ENCODE measurements at places on chromosomes 11 and 22.
A peak's percentile ranks its signal among the peaks of the same experiment; 100 is the strongest.

DNA sequence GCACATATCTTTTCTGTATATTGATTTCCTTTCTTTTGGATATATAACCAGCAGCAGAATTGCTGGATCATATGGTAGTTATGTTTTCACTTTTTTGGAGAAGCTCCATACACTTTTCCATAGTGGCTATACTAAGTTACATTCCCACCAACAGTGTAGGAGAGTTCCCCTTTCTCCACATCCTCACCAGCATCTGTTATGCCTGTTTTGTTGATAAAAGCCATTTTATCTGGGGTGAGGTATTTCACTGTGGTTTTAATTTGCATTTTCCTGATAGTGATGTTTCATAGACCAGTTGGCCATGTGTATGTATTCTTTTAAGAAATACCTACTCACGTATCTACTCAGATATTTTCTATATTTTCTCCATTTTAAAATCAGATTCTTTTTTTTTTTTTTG lies 419.3 kb upstream of the FAT3 start:
- DNase-seq = no peak

DNA sequence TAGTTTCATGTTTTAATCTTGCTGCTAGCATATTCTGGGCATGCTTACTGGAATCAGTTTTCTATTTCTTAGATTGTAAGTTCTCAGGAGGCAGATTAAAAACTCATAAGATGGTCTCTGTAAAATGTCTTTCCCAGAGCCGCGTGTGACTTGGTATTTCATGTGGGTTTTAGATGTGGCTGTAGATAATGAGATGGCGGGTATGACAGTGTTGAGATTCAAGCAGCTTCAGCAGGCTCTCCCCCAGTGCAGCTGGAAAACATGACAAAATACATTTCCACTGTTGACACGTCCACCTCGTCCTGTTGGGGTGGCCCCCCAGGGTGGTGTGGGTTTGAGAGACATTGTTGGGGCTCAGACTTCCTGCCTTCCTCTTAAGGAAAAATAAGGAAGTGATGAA lies 106.8 kb downstream of the KIRREL3 start:
- no peak for DNase-seq

DNA sequence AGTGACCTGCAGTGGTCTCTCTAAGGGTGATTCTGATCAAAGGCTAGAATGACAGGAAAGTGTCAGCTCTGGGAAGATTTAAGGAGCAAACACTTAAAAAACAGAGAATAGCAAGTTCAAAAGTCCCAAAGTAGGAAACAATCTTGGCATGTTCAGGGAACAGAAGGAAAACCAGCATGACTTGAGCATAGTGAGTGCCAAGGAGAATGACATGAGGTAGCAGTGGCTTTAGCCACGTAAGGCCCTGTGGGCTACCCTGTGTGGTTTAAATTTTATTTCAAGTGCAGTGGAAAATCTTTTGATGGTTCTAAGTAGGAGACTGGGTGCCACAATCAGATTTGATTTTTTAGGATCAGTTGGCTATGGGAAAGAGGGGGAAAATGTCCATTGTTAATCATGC lies 149.4 kb downstream of the WNT11 start:
- no peak for DNase-seq

- no peak for DNase-seq
Measured at GRCh38 chr22:46147061-46147460, 3.3 kb upstream of the PPARA start.

- no peak for DNase-seq
Measured at GRCh38 chr11:116808262-116809175, 14.6 kb downstream of the APOA4 start.

DNA sequence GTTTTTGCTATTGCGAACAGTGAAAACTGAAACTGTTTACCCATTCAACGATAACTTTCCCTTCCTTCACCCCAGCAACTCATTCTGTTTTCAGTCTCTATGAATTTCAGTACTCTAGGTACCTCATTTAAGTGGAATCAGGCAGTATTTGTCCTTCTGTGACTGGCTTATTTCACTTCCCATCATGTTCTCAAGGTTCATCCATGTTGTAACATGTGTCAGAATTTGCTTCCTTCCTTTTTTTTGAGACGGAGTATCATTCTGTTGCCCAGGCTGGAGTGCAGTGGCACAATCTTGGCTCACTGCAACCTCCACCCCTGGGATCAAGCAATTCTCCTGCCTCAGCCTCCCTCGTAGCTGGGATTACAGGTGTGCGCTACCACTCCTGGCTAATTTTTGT lies 23.7 kb downstream of the HTR3B start:
- DNase-seq = no peak

GRCh38 chr11:46264976-46265375 lies 12.5 kb upstream of the CREB3L1 start:
- DNase-seq = no peak

- DNase-seq = peak; percentile 47
Measured at GRCh38 chr22:27133019-27133431, 475.6 kb downstream of the MIAT start.

GRCh38 chr22:44311104-44311854 lies 1.5 kb downstream of the SHISAL1 start:
- DNase-seq = no peak

DNA sequence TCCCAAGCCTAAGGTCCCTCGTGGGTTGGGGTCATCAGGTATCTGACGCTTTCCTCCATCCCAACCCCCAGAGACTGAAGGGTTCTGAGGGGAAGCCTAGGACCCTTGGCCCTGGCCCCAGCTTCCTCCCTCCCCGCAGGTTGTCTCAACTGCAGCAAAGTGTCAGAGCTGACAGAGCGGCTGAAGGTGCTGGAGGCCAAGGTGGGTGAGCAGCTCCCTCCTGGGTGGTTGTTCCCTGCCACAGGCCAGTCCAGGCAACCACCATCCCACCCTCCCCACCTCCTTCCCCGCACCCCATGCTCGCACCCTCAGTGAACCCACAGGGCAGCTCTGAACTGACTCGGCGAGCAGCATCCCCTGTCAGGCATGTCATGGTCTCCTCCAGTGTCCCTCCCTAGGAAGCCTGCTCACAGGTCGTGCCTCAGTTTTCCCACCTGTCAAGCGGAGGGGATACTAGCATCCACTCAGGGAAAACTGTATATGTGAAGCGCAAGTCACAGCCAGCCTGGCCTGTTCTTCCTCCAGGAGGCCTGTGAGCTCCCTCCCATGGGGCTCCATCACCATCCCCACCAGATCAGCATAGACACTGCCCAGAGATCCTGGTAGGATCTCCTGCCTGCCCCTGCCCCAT lies 20.8 kb downstream of the EMID1 start:
- DNase-seq = no peak

- DNase-seq = peak; percentile 54
Measured at GRCh38 chr22:43185860-43186261, 1.1 kb downstream of the TTLL12 start.

GRCh38 chr11:79414041-79414440 lies 26.8 kb downstream of the TENM4 start:
- DNase-seq = no peak

DNA sequence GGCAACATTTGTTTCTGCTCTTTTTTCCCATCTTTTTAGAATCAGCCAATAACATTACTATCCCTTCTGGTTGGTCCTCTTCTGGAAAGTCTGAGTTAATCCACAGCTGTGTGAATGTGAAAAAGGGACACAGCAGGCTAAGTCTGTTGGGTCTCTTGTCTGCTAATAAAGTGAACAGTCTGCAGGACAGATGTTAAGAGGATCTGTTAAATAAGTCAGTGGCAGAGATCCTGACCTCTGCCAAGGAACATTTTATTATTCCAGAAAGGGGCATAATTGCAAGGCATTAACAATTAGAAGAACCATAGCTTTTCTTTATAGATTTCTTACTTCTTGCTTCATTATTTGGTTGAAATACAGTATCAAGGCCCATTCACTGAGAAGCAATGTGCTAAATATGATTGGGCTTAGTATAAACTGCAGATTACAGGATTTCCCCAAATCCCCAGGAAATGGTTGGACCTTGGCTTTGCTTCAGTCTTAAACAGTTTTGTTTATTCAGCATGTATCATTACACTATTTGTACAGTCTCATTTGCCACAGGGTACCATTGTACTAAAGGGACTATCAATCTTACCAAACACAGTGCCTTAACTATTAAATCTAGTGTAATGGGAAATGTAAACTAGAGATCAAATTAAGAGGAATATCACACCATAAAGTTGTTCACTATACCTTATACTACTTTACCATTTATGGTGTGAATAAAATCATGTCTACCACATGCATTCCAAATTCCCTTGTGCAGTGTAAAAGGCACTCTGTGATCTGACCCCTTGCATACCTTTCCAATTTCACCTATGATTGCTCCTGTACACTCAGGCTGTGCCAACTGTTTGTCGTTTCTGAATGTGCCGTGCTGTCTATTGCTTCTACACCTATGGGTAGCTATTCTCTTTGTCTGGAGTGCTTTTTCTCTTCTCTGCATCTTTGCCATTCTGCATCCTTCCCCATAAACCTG lies 274.0 kb downstream of the SOX6 start:
- no peak for DNase-seq

- peak; percentile 51 for DNase-seq
Measured at GRCh38 chr11:2156416-2157182, 4.4 kb downstream of the INS start.

GRCh38 chr11:127003260-127003981 lies 2.9 kb upstream of the KIRREL3 start:
- DNase-seq = no peak

DNA sequence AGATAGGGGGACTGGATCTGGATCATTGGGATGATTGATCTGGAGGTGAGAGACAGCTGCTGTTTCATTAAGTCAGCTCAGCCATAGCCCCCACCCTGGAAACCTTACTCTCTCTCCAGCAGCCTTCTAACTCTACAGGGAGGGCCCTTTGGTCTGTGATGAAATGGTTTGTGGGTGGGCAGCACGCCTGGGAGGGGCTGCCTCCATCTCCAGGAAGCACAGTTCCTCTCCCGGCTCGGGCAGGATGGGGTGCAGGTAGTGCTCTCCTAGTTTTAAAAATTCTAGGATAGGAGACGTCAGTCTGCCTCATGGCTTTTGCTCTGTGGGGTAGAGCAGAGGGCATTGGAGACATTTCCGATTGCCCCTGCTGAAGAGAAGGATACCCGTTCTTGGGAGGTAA lies 89.7 kb downstream of the CEP164 start:
- no peak for DNase-seq

GRCh38 chr22:28044546-28045173 lies 125.6 kb upstream of the PITPNB start:
- DNase-seq = no peak

GRCh38 chr11:12998336-12998735 lies 10.8 kb upstream of the RASSF10 start:
- DNase-seq = no peak

DNA sequence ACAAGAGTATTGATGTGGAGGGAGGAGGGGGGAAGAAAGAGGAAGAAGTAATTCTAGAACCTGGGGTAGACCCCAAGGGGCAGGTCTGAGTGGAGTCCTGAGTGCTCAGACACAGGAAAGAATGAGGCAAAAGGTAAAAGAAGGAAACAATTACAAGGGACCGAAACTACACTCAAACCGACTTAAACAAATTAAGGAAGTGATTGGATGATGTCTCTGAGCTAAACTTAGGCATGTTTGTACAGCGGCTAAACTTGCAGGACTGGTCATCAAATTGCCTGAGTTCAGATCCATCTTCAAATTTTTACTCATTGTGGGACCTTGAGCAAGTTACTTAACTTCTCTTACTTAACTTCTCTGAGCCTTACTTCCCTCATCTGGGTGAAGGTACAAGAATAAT lies 86.3 kb upstream of the LRRC55 start:
- DNase-seq = no peak

DNA sequence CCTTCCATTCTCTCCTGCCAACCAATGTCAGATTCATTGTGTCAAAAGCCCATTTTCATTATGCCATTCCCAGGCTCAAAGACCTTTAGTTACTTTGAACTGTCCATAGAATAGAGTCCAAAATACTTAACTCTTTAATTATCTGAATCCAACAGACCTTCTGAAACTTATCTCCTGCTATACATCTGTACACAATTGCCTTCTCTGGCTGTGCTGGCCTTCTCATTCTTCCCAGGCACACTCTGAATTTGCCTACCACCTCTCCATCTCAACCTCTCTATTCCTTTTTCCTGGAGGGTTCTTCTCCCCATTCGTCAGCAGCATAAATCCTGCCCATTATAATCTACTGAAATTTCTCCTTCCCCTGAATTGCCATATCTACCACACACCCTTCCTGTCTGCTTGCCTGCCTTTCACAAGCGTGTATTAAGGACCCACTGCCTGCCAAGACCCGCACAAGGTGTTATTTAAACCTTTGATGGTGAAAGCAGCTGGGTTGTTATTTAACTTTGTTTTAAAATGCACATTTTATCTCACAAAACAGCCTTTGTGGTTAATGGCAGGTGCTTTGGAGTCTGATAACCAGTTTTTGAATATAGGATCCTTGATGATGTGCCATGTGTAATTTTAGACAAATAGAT lies 125.9 kb downstream of the CCDC81 start:
- peak; percentile 68 for DNase-seq

DNA sequence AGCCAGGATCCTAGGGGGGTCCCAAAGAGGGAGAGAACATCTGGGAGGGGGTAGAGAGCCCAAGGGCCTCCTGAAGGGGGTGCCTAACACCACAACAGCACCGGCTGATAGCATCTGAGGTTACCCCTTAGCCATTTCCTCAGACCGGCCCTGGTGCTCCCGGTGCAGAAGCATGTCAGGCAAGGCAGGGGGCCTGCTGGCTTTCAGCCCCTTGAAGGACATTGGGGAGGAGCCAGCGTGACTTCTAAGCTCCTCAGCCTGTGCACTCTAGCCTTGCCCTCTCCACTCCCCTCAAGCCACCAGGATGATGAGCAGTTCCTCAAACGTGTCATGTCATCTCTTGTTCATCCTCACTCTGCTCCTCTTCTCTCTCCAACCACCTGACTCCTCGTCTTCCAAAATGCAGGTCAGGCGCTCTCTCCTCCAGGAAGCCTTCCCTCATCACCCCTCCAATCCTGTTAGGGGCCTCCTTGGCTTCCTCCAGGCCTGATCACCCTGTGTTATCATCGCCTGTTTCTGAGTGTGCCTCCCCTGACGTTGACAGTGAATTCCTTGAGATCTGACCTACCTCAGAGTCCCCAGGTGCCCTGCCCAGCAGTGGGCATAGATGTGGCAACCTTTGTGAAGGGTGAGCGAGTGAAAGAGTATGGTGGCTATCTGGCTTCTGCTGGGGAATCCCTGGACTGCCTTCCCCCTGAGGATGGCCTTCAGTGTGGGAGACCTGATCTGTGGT lies 6.1 kb downstream of the P2RY2 start:
- DNase-seq = no peak

DNA sequence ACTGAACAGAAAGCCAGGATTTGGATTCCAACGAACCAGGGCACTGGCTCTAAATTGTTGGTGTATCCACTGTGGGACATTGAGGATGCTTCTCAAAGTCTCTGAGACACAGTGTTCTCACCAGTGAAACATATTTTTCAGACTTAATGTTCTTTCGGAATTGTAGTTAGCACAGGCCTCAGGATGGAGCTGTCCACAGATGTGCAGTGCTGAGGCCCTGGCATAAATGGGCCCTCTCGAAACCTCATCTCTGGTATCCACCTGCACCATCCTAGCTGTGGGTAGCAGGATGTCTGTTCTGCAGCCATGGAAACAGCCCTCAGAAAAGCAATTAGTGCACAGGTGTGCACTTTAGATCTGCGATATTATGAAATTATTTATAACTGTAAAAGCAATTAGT lies 656.8 kb downstream of the TBC1D22A start:
- no peak for DNase-seq
